Upper lobe of right lung (tissue), 1 donor: ENCODE measurements at places on chromosomes 3 and 15. TPM values are rescaled to one million over a fixed set of nuclear protein-coding genes. Genes with fewer than 3 reads are reported as not detected.

GRCh38 chr3:54717506-54717905 lies 210.4 kb downstream of the LRTM1 start:
- DNase-seq: no peak
- no peaks in the 10 kb centered on the region for H3K4me1 ChIP-seq
- no peaks in the 10 kb centered on the region for H3K36me3 ChIP-seq
- no peak overlapping the region for H3K27ac ChIP-seq
- no peaks in the 10 kb centered on the region for H3K27me3 ChIP-seq
- no peak overlapping the region for H3K4me3 ChIP-seq

- H3K27me3 ChIP-seq: no peaks in the 10 kb centered on the region
- H3K4me1 ChIP-seq: peaks cover 6% of the 10 kb centered on the region
- H3K27ac ChIP-seq: no peak overlapping the region
- DNase-seq: no peak
- H3K36me3 ChIP-seq: no peaks in the 10 kb centered on the region
These were observed 156.9 kb downstream of the B3GALNT1 start for GRCh38 chr3:160948273-160948672.

GRK7 gene
- 0.12 TPM for total RNA-seq

FBN1 gene
- 46.9 TPM for total RNA-seq

GRCh38 chr3:165462636-165463334 lies 266.6 kb upstream of the SLITRK3 start:
- H3K36me3 ChIP-seq: no peaks in the 10 kb centered on the region
- no peaks in the 10 kb centered on the region for H3K27me3 ChIP-seq
- no peak overlapping the region for H3K4me3 ChIP-seq
- H3K27ac ChIP-seq: no peak overlapping the region

- H3K36me3 ChIP-seq: no peaks in the 10 kb centered on the region
- H3K4me3 ChIP-seq: no peak overlapping the region
- DNase-seq: no peak
- no peaks in the 10 kb centered on the region for H3K27me3 ChIP-seq
- H3K4me1 ChIP-seq: peaks cover 31% of the 10 kb centered on the region
These were observed 16.7 kb downstream of the MAPKBP1 start for GRCh38 chr15:41790756-41791546.

- no peak overlapping the region for H3K27ac ChIP-seq
- no peaks in the 10 kb centered on the region for H3K27me3 ChIP-seq
- no peaks in the 10 kb centered on the region for H3K36me3 ChIP-seq
- no peak overlapping the region for H3K4me3 ChIP-seq
- H3K4me1 ChIP-seq: no peaks in the 10 kb centered on the region
These were observed 31.1 kb upstream of the SMAD6 start for GRCh38 chr15:66670762-66671580.

DNA sequence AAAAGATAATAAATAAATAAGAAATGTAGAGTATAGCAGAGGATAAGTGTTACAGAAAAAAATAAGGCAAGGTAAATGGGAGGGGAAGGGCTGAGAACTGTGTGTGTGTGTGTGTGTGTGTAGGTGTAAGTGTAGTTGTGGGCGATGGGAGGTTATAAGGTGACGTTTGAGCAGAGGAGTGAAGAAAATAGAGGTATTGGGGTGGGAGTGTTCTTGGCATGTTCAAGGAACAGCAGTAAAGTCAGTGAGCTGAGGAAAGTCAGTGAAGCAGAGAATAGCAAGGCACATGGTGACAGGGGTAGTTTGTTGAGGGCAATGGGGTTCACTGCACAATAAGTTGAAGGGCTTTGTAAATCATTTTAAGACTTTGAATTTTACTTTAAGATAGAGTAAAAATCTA lies 30.9 kb upstream of the ZNF148 start:
- no peak for DNase-seq
- no peaks in the 10 kb centered on the region for H3K27me3 ChIP-seq
- no peak overlapping the region for H3K27ac ChIP-seq

GRCh38 chr15:33188641-33189257 lies 5.8 kb downstream of the FMN1 start:
- no peak overlapping the region for H3K4me3 ChIP-seq
- no peaks in the 10 kb centered on the region for H3K36me3 ChIP-seq
- DNase-seq: no peak
- no peaks in the 10 kb centered on the region for H3K4me1 ChIP-seq

LMAN1L gene
- total RNA-seq: not detected

PRICKLE2 gene
- total RNA-seq: 37.2 TPM

DNA sequence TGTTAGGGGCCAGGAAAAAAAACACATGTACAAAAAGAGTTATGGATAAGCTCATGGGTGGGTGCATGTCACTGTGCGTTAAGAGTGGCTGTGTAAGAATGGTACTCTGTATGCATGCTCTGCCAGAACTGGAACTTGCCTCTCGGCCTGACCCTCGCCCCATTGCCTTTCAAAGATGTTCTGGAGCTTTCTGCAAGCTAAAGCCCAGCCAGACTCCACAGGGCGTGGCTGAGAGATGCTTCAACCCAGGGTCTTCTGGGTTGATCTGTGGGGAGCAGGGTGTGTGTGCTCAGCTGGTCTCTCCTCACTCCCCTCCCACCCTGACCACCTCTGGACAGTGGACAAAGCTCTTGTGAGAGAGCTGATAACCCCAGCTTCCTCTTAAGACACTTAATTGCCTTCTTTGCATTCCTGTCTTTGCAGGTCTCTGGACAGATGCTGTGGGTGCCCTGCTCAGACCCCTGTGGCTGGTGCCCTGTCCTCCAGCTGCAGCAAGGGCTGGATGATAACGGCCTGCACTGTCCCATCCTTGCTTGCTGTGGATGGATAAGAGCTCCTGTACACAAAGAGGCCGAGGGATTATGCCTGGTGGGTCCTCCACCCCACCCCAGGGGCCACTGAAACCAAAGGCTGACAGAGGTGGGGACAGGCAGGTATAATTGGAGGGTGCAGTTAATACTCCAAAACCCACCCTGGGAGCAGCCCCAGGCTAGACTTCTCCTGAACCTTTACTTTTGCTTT lies 28.7 kb downstream of the ALDH1L1 start:
- H3K27ac ChIP-seq: no peak overlapping the region
- no peak for DNase-seq
- no peaks in the 10 kb centered on the region for H3K27me3 ChIP-seq
- no peak overlapping the region for H3K4me3 ChIP-seq

GRCh38 chr3:159637883-159638542 lies 350.6 kb upstream of the IL12A start:
- H3K4me3 ChIP-seq: no peak overlapping the region
- no peaks in the 10 kb centered on the region for H3K36me3 ChIP-seq
- no peaks in the 10 kb centered on the region for H3K27me3 ChIP-seq
- no peak for DNase-seq
- no peak overlapping the region for H3K27ac ChIP-seq
- no peaks in the 10 kb centered on the region for H3K4me1 ChIP-seq

DNA sequence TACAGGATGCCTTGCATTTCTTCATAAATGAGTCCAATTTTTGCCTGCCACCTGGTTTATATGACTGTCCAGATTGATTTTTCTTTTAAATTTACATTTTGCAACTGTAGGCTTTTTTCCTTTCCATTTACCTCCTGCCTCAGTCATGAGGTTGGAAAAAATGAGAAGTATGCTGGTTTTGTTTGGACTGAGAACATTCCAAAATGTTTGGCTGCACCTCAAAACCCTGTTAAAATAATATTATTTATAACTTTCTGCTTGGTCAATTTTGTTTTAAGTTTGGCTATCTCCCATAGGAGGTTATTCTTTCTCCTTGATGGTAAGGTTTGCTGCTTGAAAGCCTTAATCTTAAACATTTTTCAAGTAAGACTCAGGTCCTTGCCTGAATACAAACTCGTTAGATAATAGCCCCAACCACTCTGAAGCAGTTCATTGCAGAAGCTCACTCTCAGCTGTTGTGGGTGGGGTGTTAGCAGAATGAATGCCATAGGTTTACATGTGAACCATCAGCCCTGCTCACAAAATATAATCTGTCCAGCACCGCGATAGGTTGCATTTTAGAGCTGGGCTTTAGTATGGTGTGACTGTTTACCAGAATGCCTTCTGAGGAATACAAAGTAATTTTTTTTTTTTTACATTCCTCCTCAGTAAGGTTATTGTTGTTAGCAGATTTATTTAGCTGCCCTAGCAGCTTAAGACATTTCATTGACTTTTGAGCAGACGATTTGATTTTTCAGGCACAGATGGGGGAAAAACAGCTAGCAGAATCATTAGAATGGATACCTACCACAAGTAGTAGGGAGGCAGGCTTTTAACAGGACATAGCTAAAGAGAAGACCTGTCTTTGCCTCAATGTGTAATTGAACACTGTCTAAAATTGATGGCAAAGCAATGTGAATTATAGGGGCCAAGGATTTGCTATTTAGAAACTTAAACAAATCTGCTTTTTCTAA lies 630.8 kb upstream of the KCNMB2 start:
- H3K36me3 ChIP-seq: no peaks in the 10 kb centered on the region
- H3K4me1 ChIP-seq: peaks cover 19% of the 10 kb centered on the region
- no peaks in the 10 kb centered on the region for H3K27me3 ChIP-seq
- no peak overlapping the region for H3K4me3 ChIP-seq

CCDC9B gene
- total RNA-seq: 72.5 TPM

DNA sequence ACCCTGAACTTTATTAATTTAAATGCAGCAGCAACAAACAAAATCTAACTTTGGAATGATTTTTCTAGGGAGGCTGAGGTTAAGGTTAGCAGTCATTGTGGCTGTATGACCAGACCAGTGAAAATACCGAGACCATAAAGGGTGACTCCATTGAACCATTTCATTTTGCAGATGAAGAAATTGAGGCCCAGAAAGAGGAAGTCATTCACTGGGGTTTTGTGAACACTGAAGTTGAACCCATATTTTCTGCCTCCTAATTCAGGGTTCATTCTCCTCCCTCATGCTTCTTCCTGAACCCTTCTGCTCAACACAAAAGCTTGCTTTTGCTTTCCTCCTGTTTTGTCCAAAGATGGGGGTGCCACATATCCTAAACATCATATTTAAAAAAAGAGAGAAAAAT lies 65.8 kb upstream of the PLCL2 start:
- no peak overlapping the region for H3K27ac ChIP-seq
- H3K27me3 ChIP-seq: no peaks in the 10 kb centered on the region
- no peak for DNase-seq
- no peaks in the 10 kb centered on the region for H3K4me1 ChIP-seq

DNA sequence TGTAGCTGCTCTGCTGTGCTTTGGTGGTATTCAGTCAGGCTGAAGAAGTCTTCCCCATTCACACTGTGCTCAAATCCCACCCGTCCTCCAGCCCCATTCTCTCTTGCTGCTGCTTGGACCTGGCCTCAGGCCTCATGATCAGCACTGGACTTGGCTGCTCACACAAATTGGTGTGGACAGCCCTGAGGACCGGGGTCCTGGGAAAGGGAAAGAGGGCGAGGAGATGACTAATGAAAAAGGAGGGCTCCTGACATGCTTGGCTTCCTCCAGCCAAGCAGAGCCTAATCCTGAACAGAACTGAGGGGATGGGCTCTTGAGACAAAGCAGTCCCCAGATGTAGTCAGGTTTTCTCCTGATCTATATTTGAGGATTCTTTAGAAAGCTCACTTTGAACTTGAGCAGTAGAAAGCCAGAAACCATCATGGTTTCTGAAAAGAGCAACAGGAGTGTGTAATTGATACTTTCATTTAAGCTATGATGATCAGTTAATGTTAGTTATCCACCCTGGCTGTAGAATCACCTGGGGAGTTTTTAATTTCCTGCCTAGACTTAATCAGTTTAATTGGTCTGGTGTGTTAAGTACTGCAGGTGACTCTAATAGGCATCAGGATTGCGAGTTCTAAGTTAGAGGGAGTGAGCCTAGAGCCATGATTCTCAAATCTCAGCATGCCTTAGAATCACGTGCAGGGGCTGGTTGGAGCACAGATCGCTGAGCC lies 79.4 kb upstream of the THBS1 start:
- no peaks in the 10 kb centered on the region for H3K36me3 ChIP-seq
- H3K4me3 ChIP-seq: no peak overlapping the region
- no peak for DNase-seq

DNA sequence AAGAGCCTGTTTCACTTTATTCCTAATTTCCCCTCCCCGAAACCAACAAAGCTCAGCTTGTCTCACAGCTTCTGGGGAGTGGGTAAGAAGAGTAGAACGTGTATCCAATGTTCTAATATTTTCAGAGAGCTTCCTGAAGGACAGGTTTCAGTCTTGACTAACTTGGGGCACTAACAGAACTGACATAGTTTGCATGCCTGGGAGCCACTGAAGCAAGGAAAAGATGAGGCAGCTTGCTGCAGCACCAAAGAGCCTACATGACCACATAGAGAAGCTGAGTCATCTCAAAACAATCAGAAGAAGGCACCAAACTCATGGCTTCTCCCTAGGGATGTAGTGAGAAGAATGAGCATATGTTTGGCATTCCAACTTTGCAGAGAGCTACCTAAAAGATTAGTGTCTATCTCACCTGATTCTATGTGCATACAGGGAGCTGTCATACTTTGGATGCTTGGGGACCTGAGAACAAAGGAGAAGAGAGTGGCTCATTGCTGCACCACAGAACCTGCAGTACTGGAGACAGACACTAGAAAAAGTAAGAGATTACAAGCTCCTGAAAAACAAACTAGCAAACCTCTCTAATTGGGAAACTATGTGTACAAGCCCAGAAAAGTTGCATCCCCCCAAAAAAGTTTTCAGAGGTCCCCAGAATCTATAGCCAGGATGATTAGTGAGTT lies 86.9 kb downstream of the DCLK3 start:
- no peak for DNase-seq
- no peaks in the 10 kb centered on the region for H3K27me3 ChIP-seq
- H3K4me3 ChIP-seq: no peak overlapping the region
- no peak overlapping the region for H3K27ac ChIP-seq
- no peaks in the 10 kb centered on the region for H3K4me1 ChIP-seq

GRCh38 chr15:70323111-70323851 lies 225.6 kb upstream of the TLE3 start:
- peaks cover 53% of the 10 kb centered on the region for H3K4me1 ChIP-seq
- H3K36me3 ChIP-seq: no peaks in the 10 kb centered on the region
- no peak overlapping the region for H3K4me3 ChIP-seq
- no peaks in the 10 kb centered on the region for H3K27me3 ChIP-seq
- no peak for DNase-seq
- H3K27ac ChIP-seq: no peak overlapping the region

DNA sequence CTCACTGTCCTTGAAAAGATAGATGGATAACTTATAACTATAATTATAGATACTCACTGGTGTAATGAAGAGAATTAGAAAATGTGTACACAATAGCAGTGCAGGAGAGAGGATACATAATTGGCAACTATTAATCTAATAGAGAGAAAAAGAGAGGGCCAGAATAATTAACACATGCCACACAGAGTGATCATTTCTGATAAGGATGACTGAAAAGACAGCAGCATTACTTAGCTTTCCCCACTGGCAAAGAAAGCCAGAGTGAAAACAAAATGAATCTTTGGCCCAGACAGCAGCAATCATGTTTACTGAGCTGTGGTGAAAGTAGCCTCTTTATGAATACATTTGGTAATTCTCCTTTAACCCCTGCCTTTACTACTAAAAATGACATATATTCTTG lies 493.3 kb upstream of the ROBO1 start:
- H3K4me3 ChIP-seq: no peak overlapping the region
- no peaks in the 10 kb centered on the region for H3K4me1 ChIP-seq
- H3K27me3 ChIP-seq: no peaks in the 10 kb centered on the region
- no peak overlapping the region for H3K27ac ChIP-seq

GRCh38 chr15:40450047-40450446 lies 9.3 kb downstream of the BAHD1 start:
- no peak overlapping the region for H3K27ac ChIP-seq
- H3K36me3 ChIP-seq: no peaks in the 10 kb centered on the region
- peaks cover 42% of the 10 kb centered on the region for H3K4me1 ChIP-seq
- H3K27me3 ChIP-seq: no peaks in the 10 kb centered on the region
- no peak for DNase-seq

- H3K36me3 ChIP-seq: no peaks in the 10 kb centered on the region
- H3K27me3 ChIP-seq: no peaks in the 10 kb centered on the region
- no peak for DNase-seq
- no peak overlapping the region for H3K4me3 ChIP-seq
- H3K27ac ChIP-seq: no peak overlapping the region
- no peaks in the 10 kb centered on the region for H3K4me1 ChIP-seq
These were observed 75.9 kb upstream of the CBLB start for GRCh38 chr3:105944721-105945120.

SUCNR1 gene
- total RNA-seq: 2.7 TPM
